SHP77 (cell line): ENCODE measurements at places on chromosomes 6 and 20.

DNA sequence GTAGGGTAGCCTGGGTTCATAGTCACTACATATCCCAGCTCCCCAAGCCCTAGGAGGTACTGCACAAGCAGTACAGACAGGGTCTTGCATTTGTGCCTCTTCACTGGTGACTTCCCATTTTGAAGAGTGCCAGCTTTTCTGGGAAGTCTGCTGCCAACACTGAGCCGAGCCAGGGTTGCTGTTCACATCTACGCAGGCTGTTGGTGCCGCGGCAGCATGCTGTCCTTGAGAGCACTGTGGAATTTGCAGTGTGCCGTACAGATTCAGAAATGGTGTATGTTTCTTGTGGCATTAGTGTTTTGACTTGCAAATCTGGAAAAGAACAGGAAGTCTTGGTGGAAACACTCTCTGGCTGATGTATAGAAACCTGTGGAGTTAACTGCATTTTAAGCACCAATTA, 67.5 kb downstream of the JARID2 start:
- no peak for DNase-seq

DNA sequence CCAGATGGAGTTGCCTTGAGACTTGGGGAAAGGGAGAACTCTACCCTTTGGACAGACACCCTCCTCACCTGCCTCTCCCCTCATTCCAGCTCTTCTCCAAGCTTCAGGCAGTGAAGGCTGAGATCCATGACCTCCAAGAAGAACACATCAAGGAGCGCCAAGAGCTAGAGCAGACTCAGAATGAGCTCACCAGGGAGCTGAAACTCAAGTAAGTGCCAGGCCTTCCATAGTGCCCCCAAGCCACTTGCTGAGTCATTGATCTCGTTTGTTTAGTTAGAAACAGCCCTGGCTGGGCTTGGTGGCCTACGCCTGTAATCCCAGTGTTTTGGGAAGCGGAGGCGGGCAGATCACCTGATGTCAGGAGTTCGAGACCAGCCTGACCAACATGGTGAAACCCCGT, 39.2 kb downstream of the KIF3B start:
- DNase-seq: no peak

DNA sequence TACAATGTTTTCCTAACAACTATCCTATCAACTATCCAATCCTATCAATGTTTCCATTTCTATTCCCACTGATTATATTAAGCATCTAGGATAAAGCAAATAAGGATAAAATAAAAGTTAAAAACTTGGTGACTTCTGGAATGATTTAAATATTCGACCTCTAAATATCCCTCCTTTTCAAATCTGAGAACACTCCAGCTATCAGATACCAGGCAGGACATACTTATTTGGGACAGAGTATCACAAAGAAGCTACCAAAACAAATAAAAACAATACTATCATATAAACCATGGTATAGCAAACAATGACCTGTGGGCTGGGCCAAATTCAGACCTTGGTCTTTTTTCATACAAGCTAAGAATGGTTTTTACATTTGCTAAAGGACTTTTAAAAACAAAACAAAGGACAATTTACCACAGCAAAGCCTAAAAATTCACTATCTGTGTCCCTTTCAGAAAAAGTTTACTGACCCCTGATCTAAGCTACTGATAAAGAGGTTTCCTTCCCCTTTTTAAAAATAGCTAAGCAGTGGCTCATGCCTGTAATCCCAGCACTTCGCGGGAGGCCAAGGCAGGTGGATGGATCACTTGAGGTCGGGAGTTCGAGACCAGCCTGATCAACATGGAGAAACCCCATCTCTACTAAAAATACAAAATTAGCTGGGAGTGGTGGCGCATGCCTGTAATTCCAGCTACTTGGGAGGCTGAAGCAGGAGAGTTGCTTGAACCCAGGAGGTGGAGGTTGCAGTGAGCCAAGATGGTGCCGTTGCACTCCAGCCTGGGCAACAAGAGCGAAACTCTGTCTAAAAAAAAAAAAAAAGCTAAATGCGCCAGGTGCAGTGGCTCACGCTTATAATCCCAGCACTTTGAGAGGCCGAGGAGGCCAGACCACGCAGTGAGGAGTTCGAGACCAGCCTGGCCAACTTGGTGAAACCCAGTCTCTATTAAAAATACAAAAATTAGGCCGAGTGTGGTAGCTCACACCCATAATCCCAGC, 6.0 kb downstream of the NUP153 start:
- no peak for DNase-seq

DNA sequence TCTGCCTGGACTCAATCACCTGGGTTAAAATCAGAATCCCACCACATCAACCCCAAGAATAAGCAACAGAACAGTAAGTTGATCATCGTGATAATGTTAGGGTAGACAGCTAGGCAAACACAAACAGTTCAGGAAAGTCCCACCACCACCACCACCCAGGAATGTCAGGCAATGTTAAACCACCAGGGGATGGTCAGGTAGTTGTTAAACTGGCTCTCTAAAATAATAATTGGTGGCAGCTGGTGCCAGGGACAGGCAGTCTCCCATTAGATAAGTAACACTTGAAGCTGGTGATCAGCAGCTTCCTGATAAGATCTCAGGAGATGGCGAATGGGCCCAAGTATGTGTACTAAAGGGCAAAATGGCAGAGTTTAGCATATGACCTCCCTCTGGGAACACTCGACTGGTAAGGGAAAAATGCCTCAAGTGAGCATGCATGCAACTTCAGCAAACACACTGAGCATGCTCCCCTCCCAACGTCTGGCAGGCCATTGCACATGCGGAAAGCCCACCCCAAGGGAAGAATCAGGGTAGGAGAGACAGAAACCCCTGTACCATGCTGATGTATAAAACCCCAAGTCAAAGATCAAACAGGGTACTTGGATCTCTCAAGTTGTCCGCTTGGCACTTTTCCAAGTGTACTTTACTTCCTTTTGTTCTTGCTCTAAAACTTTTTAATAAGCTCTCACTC, 66.6 kb downstream of the IPCEF1 start:
- no peak for DNase-seq

- no peak for DNase-seq
These were observed 85.3 kb upstream of the TIAM2 start for GRCh38 chr6:154909821-154910220.

- DNase-seq: no peak
These were observed 29.5 kb upstream of the LRRC1 start for GRCh38 chr6:53765270-53765669.
